ENCODE measurements at places on chromosomes 5 and 9.
A peak's percentile ranks its signal among the peaks of the same experiment; 100 is the strongest.

- no peak for DNase-seq
Measured at GRCh38 chr9:86413971-86414880, 60.0 kb upstream of the TUT7 start.

- DNase-seq: no peak
Measured at GRCh38 chr9:116383133-116383532, 229.5 kb downstream of the PAPPA start.

DNA sequence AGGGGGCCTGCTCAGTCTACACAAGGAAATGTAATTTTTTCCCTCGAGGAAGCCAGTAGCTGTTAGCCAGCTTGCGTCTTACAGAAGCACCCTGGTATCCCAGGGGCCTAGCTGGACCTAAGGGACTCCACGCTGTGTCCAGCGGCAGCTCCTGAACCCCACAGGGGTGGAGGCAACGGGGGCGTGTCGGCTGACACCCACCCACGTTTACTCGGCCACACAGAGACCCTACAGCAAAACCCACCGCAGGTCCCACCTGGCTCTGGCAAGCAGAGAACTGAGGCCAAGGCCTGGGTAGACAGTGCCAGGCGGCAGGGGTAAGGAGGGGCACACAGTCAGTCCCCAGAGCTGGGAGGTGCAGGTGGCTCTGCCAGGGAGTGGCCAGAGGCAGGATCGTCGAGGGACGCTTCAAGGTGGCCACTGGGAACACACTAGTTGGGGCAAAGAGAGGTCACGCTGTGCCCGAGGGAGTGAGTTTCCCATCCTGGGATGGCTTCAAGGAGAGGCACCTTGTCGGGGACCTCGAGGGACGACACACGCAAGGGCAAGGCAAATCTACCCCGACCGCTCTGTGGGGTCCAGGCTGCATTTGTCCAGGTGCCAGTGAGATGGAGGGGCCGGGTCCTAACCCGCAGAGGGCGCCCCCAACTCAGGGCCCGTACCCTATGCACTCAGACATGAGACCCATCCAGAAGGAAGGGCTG is 20.7 kb downstream of the BRD3OS start:
- DNase-seq: no peak

GRCh38 chr5:148205044-148205806 is 2.4 kb downstream of the SPINK6 start:
- DNase-seq: no peak

GRCh38 chr5:142878638-142879037 is 108.5 kb downstream of the ARHGAP26 start:
- no peak for DNase-seq

DNA sequence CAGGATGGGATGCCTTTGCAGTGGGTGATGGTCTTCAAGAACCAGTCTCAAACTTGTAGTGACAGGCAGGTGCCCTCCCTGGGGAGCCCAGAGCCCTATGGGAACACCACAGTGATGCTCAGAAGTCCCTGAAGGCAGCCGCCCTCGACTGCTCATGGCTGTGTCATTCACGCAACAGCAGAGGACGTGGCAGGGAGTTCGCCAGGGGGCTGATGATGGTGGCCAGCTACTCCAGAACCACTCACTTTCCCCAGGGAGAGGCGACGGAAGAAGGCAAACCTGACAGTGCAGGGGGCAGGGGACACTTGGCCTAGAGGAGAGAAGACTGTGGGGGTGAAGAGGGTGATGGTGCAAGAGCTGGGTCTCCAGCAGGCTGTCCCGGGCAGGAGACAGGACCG is 4.0 kb downstream of the IL13 start:
- no peak for DNase-seq

- DNase-seq: no peak
Measured at GRCh38 chr9:9216934-9217333, 1395.9 kb downstream of the PTPRD start.

DNA sequence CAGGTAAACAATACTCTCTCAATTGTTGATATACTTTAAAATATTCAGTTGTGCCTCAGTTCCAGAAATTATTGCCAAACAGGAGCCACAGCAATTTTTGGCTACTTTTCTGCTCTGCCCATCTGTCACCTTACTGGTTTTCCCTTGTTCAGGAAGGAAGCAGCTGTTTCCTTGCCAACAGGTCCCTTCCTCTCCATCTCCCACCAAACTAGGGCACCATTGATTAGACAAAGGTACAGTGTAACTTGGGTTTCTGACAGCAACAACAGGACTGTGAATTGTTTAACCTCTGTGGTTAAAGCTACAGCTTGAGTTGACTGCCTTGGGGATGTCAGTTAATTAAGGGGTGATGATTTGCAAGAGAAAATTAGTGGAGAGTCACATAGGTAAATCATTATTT is 76.9 kb downstream of the PIP5K1B start:
- no peak for DNase-seq

DNA sequence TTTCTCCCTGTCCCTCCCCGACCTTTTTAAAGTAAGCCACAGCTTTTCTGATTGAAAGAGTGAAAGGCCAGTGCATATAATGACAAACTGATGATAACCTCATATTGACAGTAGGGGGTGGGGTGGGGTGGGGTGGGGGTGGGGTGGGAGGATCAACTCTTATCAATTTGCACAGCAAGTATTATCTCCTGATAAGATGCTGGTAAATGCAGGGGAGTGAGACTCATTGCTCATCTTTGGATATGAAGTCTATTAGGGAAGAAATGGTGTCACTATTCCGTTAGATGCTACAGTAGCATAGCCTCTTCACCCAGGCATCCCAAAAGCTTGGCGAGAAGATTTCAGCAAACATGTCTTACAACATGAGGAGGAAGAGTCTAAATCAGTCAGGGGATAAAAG is 38.9 kb upstream of the HMGCS1 start:
- DNase-seq: no peak

DNA sequence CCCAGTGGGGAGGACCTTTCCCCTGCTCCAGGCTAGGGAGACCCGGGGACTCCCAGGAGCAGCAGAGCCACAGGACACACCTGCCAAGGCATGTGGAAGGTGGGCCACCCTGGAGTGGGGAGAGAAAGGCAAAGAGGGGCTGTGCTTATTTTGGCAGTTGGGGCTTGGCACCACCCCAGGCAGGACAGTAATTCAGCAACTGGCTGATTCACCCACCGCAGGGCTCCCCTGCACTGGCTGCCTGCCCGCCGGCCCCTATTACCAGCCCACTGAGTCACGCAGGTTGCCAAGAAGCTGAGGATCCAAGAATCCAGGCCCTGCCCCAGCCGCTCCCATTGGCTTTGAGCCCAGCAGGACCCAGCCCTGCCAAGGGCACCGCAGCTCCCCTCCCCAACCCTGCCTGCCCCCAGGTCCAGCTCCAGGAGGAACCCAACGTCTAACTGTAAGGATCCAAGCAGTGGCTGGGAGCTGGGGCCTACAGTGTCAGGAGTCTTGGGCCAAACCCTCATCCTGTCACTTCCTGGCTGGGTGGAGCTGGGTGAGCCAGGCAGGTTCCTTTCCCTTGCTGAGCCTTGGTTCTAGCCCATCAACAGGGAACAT is 14.2 kb upstream of the RALGDS start:
- DNase-seq: peak; percentile 50

- DNase-seq: no peak
Measured at GRCh38 chr9:96495341-96495740, 45.4 kb downstream of the HABP4 start.

DNA sequence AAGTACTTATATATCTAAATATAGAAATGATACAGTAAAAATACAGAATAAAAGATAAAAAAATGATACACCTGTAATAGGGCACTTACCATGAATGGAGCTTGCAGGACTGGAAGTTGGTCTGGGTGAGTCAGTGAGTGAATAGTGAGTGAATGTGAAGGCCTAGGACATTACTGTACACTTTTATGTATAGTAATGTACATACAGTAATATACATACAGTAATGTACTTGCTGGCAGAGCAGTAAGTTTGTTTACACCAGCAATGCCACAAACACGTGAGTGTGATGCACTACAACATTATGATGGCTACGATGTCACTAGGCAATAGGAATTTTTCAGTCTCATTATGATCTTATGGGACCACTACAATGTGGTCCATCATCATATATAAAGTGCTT is 34.2 kb downstream of the SUSD1 start:
- DNase-seq: no peak

- no peak for DNase-seq
Measured at GRCh38 chr5:73938280-73938937, 312.4 kb downstream of the ARHGEF28 start.

GRCh38 chr5:15008476-15008875 is 136.9 kb upstream of the ANKH start:
- DNase-seq: no peak

DNA sequence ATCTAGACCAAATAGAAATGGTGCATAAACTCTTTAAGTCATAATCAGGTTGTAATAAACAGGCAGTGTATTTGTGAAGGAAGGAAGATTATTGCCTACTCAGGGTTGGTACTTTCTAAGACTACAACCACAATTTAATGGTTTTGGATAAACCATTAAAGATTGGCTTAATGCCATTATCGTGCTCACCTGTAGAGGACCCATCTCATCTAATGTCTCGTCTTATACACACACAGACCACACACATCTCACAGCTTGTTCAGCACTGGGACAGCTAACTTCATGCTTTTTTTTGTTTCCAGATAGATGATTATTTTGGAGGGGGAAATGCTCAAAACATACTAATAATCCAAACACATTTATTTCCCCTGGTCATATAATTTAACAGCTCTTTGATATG is 175.7 kb upstream of the SLC12A2 start:
- no peak for DNase-seq

GRCh38 chr9:3852545-3852944 is 326.7 kb upstream of the RFX3 start:
- DNase-seq: no peak

DNA sequence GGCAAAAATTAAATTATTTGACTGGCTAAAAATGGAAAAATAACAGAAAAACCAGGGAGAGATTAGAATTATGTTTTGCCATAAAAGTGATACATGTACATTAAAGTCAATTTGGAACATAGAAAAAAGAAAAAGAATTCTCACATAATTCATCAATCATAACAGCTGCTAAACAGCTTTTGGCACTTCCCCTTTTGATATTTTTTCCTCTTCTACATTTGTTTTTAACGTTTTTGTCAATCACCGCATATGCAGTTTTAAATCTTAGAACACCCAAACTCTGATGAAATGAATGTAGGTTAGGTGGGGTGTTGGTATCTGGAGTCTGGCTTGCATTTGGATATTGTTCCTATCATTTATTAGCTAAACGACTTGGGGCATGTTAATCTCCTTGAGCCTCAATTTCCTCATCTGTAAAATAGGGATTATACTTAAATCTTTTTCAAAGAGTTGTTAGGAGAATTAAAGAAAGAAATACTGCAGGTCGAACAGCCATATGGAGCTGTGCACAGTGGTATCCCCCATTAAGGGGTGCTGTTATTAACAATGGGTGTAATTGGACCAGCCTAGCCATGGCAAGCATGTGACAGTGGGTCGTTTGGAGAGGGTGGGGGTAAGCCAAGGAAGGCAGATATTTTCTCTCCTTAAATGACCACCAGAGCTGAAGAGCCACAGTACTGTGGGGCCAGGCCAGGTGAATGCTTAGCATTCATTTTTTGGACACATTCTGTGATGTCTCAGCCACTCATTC is 22.6 kb downstream of the NPR3 start:
- no peak for DNase-seq

- DNase-seq: no peak
Measured at GRCh38 chr9:37784291-37784615, 611 bp downstream of the EXOSC3 start.

DNA sequence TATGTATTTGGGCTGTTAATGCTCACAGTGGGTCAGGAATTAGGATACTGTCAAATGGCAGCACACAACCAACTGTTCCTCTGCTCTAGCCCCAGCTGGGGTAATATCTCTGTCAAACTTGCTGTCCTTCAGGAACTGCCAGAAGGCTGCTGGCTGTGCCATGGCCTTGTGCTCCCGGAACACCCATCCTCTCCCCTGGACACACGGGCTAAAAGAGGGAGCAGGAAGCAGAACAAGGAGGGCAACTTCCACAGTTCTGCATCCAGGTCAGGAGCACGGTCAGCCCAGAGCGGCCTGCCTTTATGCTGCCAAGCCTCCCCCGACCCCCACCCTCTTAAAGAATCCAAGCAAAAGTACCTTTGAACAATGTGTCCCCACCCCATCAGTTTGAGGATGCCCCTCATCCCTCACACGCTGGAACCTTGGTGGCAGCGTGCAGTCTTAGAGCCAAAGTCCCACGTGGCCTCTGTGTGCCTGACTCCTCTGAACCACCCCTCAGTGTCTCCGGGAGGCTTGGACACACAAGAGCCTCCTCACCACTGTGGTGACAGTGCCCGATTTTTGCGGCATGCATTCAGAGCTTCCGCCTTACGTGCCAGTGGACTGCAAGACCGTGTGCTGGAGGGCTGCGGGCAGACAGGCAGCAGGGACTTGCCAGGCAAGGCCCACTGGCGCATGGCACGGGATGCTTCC is 60.8 kb downstream of the PSMB7 start:
- no peak for DNase-seq

DNA sequence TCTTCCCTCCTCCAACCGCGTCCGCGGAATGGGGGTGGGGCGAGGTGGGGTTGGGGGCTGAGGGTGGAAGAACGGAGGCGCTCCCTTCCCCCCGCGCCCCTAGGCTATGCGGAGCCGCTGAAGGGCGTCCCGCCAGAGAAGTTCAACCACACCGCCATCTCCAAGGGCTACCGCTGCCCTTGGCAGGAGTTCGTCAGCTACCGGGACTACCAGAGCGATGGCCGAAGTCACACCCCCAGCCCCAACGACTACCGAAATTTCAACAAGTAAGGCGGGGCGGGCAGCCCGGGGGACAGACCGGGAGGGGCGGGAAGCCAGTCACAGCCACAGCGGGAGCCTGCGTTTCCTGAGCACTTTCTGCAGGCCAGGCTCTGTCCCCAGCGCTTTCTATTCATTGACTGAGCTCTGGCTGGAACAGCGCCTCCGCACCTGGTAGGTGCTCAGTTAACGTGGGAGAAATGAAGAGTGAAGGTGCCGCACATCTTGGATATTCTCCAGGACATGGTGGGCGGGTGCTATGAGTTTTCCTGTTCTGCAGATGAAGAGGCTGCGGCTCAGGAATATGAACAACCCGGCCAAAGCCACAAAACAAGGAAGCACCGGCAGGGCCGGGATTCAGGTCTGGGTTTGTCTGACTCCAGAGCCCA is 11.3 kb downstream of the MYOZ3 start:
- DNase-seq: no peak

GRCh38 chr5:164139423-164139822 is 634.0 kb downstream of the MAT2B start:
- no peak for DNase-seq

GRCh38 chr9:134190232-134191121 is 26.1 kb upstream of the RNU6ATAC start:
- DNase-seq: no peak

DNA sequence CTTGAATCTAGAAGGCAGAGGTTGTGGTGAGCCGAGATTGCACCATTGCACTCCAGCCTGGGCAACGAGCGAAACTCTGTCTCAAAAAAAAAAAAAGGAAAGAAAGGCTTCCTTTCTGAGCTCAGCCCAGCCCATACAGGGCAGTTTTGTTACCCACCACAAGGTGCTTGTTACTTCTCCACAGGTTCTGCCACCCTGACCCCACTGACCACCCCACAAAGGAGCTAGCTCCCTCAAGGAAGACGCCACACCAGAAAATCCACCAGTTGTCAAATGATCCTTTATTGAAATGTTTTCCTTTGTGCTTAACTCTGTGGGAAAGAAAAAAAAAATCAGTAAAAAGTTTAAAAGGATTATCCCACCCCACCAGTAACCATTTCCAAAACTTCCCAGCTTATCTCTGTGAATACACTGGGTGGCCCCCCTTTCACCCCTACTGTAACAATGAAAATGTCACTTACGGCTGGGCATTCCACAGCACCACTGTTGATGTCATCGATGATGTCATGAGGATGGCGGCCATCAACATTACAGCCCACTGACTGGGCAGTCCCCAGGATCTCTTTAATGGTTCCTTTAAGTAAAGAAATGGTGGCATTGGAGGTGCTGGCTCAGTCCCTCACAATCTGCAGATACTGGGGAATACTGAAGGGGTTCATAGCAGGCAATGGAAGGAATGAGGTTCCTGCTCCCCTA is 3.6 kb downstream of the RPL12 start:
- no peak for DNase-seq
